ENCODE measurements at places on chromosomes 7 and 10. TPM values are rescaled to one million over a fixed set of nuclear protein-coding genes. Genes with fewer than 3 reads are reported as not detected.

GRCh38 chr10:79488870-79489269 is 23.5 kb upstream of the EIF5AL1 start:
- no peak for DNase-seq

DNA sequence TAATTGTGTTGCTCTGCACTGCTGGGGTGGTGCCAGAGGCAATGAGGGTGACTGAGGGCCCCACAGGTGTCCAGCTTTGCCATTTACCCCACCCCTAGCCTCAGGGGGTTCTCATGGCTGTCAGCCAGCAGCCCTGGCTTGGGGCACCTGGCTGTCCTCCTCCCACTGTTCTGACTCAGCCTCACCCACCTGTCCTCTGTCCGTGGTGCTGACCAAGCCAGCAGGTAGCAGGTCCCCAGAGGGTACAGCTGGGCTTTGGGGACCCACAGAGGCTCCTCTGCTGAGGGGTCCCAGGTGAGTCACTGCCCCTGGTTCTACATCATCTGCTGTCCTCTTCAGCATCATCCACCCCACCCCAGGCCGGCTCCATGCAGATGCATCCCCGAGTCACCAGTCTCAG is 32.2 kb upstream of the ZNF716 start:
- no peak for DNase-seq

DNA sequence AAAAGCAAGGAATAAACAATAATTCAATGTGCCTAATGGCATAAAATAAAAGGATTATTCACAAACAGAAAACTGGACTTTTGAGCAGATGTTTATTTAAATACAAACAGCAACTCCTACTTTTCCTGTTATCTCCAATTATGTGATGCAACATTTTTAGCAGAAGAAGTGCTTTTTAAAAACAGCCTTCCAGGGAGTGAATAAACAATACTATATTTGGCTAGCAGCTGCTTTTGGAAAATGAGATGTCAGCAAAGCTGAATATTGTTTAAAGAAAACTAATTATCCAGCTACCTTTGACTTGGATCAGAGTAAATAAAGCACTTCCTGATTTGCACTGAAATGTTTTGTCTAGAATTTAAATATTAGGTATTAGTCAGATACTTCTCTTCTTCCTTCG is 23.2 kb downstream of the CDK1 start:
- DNase-seq: no peak

IKZF1 gene
- not detected for total RNA-seq

- DNase-seq: peak; percentile 45
Observed at GRCh38 chr7:123208793-123209192, 9.0 kb upstream of the SLC13A1 start.

DNA sequence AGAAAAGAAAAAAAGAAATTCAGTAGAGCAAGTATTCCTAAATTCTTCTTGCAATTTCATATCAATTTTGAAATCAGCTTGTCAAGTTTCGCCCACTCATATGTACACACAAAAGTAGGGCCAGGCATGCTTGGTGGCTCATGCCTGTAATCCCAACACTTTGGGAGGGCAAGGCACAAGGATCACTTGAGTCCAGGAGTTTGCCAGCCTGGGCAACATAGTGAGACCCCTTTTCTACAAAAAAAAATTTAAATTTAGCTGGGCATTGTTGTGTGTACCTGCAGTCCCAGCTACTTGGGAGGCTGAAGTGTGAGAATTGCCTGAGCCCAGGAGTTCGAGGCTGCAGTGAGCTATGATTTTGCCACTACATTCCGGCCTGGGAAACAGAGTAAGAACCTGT is 65.4 kb downstream of the MRPL32 start:
- DNase-seq: no peak

GRCh38 chr10:110268442-110268841 is 36.3 kb downstream of the SMNDC1 start:
- no peak for DNase-seq

DNA sequence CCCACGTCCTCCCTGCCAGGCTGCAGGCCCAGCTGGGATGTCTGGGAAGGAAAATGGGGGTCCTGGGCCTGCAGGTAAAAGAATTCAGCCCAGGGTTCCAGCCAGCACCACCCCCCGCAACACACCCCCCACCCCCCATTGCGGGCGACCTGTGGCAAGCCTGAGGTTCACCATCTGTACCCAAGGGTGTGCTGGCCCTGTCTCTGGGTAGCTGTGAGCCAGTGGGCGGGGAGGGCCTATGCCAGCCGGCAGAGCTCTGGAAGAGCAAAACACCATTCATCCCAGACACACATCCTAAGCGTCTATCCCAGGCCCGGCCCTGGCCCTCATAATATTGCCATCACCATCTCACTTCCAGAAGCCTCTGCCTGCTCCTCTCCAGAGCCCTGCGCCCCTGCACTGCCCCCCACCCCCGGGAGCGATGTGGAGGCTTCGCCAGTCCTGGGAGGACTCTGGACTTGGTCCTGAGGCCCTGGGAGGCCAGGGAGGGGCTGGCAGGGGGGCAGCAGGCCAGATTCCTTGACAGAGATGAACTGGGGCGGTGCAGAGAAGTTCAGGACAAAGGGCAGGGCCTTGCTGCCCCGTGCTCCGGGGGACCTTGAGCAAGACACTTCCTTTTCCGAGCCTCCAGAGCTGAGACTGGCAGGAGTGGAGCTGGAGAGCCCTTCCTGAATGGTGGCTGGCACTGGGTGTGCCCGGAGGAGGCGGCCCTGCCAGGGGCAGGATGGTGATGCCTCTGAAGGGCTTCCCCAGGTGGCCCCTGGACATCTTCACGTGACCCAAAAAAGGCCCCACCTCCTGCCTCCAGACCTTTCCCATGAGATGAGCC is 8.7 kb upstream of the TTYH3 start:
- peak; percentile 34 for DNase-seq

- peak; percentile 54 for DNase-seq
Observed at GRCh38 chr7:100016215-100016901, 962 bp downstream of the ZKSCAN1 start.

- DNase-seq: no peak
Observed at GRCh38 chr10:106661767-106662140, 502.8 kb downstream of the SORCS1 start.

DNA sequence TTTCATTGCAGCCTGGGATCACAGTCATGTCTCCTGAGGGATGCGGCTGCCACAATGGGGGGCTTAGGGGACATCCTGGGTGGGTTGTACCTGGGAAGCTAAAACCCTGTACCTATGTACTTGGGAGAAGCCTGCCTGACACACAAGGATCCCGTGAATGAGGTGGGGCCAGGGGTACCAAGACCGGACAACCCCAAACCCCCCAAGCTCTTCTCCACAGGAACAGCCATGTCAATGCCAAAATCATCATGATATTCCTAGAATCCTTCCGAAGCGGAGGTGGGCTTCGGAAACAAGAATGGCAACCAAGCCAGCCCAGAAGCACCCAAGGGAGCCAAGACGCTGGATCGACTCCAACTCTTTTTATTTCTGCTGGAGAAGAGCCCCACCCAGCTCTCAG is 260.3 kb upstream of the TCERG1L start:
- no peak for DNase-seq

DNA sequence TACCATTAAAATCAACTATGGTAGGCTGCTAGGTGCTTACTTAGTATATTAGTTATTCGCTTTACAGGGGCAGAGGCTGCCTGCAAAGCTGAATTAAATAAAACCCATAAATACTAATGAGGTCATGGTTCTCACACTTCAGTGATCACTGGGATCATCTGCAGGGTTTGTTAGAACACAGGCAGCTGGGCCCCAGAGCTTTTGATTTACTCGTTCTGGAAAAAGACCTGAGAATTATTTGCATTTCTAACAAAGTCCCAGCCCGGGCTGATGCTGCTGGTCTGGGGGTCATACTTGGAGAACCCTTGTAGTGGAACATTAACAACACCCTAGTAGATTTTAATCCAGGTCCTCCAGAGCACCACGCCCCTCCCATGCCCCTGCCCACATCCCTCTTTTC is 8.5 kb downstream of the UCN3 start:
- DNase-seq: no peak

GRCh38 chr10:131725581-131726069 is 175.2 kb upstream of the PPP2R2D start:
- no peak for DNase-seq

DNA sequence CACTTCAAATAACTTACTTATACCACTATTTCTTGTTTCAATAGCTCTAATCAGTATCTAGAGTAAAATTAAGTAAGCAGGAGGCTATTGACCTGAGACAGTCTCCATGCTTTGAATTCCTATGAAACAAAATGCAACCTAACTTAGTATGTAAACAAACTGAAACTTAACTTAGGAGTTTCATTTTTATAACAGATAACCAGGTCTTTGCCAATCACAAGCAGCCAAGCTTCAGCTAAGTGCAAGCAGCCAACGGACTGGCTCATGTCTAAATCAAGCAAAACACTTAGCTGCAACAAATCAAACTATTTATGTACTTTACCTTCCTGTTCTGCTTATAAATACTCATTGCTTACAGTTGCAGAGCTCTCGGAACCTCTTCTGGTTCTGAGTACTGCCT is 4.4 kb upstream of the GSTK1 start:
- DNase-seq: peak; percentile 23

FIS1 gene
- 384 TPM for total RNA-seq

DNA sequence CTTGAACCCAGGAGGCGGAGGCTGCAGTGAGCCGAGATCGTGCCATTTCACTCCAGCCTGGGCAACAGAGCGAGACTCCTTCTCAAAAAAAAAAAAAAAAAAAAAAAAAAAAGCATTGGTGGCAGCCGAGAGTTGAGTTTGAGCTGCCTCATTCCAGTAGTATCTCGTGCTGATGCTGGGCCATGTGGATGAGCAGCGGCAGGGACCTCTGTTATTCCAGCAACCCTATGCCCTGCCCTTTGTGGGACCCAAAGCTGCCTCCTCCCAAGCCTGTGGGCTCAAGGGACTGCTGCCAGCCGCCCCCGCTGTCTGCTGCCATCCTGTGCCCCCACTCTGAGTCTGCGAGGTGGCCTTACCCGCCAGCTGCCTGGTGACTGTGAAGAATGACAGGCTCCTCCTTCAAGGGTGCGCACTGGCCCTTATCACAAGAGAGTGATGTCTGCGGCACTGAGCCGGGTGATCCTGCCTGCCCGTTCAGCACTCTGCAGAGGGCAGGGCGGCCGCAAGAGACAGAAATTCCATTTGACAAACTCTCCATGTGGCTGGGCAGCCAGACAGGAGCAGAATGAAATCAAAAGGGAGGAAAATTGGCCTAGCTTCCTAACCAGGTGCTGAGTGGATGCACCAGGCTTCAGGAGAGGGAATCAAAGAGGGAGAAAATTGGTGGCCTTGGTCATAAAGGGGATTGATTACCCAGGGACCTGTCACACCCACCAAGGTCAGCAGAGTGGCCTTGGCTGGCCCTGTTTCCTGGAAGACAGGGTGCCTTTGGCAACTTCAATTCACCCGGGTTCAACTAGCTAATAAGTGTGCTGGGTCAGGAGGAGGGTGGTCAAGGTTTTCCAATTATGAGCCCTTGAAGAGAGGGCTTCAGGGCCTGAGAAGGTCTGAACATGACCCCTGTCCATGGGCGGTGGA is 65.3 kb upstream of the ZMIZ1 start:
- no peak for DNase-seq

CNPY1 gene
- not detected for total RNA-seq

GRCh38 chr10:786633-787474 is 97.4 kb upstream of the DIP2C start:
- DNase-seq: no peak

ZNF485 gene
- 1.7 TPM for total RNA-seq

DNA sequence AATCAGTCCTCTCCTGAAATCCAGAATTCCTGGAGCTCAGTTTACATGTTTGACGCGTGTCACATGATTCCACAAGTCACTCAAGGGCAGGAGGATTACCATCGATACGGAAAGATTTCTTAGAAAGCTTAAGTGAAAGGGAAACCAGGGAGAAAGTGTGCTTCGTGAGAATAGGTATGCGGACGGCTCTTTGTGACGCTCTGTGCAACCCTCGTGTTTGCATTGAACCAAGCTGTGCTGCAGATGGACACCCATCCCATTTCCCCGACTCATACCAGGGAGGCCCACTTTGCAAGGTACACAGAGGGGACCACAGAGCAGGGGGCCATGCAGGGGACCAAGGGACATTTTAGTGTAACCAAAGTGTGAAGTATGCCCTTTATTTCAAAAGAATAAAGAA is 43.2 kb downstream of the IKZF1 start:
- no peak for DNase-seq

DNA sequence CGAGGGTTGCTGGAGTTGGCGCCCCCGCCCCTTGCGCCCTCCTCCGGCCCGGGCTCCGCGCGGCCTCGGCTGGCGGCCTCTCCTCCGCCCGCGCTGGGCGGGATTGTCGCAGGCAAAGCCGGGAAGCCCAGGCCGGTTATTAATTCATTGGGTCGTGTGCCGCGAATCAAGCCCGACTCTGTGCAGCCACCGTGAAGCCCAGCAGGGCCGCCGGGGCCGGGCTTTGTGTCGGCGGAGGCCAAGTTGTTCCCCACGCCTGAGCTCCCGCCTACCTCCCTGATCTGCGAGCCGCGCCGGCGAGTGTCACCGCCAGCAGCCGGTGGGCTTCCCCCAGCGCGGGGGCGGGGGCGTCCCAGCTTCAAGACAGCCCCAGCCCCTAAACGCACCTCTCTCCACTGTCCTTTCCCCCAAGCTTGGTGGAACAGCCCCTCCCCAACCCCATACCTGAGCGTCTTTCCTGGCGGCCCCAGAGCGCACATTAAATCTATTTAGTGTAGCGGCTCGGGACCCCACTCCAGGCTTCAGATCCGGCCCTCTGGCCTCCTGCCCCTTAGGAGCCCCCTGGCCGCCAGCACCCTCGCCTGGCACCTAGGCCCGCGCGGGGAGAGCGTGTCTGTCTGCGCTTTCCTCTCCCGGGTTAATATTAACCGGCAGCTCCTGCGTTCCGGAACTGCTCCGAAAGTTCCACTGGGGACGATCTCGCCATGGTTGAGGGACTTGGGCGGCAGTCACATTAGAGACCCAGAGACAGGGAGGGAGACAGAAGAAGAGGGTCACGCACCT is 3.5 kb downstream of the SHH start:
- peak; percentile 81 for DNase-seq

- DNase-seq: no peak
Observed at GRCh38 chr10:71504570-71504969, 107.8 kb downstream of the CDH23 start.

DNA sequence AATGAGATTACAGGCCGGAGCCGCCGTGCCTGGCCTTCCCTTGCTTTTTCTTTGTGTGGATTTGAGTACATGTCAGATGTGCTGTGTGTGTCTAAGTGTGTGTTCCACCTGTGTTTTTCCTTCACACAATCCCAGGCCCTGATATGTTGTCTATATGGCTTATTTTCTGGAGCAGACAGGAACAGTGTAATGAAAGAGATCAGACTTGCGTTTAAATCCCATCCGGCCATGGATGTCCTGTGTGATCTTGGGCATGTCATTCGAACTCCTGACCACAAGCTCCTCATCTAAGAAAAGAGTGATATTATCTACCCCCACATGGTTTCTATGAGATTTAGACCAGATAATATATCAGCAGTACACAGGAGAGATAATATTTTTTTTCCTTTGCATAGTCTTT is 37.2 kb downstream of the APBB1IP start:
- no peak for DNase-seq

Measured in HT-29 (cell line).